ENCODE measurements at places on chromosomes 16 and 17. TPM values are rescaled to one million over a fixed set of nuclear protein-coding genes. Genes with fewer than 3 reads are reported as not detected.

AMZ2 gene
- 38.3 TPM for total RNA-seq

ATP1B2 gene
- 1.4 TPM for total RNA-seq

ASGR1 gene
- 0.42 TPM for total RNA-seq

HOXB8 gene
- total RNA-seq = 6.3 TPM

PRM3 gene
- total RNA-seq = not detected

FAHD1 gene
- total RNA-seq = 60.0 TPM

TNFSF12 gene
- 9.8 TPM for total RNA-seq

ZNF319 gene
- 5.0 TPM for total RNA-seq

Data from left colon (tissue), 2 donors.